ENCODE measurements at places on chromosomes 13 and 19. TPM values are rescaled to one million over a fixed set of nuclear protein-coding genes. Genes with fewer than 3 reads are reported as not detected.

DNA sequence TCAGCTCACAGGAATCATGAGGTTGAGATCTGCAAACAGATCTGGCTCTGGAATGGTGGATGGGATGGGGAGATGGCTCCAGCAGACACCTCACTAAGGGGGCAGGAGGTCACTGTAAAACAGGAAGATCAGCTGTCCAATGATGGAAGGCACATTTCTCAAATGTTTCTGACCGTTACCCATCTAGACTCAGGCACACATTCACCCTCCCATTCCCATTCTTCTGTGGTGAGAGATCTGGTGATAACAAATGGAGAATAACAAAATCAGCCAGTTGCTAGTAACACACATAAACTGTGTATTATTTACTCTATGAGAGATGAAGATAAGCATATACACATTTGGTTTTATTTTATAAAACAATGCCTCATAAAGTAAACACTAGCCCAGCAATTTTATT is 235.9 kb downstream of the TSHZ3 start:
- no peak for DNase-seq

DNA sequence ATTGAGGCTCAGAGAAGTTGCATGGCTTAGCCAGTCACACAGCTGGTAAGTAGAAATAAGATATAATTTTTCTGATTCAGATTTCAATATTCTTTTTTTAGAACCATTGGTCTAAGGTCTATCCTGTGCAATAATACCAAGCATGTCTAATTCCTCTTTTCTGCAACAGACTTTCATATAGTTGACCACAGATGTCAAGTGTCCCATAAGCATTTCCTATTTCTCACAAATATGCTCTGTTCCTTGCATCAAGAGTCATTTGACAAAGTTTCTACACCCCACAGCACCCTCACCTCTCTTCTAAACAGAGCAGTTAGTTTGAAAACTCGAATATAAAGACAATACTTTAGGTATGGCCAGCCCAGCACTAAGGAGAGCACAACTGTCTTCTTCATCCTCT is 26.8 kb upstream of the SACS start:
- DNase-seq = no peak

DNA sequence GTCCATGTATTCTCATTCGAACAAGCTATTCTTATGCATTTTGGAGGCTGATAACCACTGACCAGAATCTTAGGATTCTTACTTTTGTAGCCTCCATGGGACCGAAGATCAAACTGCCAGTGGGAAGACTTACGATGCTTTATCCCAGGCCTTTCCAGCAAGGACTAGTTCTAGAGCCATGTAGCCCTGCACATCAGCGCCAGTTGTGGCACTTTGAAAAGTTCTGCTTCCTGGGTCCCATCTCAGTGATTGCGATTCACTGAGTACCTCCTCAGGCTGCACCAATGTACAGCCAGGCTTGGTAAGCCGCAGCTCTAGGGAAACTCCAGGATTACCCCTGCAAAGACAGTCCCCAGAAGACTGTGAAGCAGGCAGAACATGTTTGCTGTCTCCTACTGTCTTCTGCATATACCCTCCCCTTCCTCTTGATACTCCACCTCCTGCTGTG is 18.9 kb upstream of the ENOX1 start:
- no peak for DNase-seq

- DNase-seq = no peak
These were observed 28.5 kb upstream of the RBM26 start for GRCh38 chr13:79434556-79434955.

DNA sequence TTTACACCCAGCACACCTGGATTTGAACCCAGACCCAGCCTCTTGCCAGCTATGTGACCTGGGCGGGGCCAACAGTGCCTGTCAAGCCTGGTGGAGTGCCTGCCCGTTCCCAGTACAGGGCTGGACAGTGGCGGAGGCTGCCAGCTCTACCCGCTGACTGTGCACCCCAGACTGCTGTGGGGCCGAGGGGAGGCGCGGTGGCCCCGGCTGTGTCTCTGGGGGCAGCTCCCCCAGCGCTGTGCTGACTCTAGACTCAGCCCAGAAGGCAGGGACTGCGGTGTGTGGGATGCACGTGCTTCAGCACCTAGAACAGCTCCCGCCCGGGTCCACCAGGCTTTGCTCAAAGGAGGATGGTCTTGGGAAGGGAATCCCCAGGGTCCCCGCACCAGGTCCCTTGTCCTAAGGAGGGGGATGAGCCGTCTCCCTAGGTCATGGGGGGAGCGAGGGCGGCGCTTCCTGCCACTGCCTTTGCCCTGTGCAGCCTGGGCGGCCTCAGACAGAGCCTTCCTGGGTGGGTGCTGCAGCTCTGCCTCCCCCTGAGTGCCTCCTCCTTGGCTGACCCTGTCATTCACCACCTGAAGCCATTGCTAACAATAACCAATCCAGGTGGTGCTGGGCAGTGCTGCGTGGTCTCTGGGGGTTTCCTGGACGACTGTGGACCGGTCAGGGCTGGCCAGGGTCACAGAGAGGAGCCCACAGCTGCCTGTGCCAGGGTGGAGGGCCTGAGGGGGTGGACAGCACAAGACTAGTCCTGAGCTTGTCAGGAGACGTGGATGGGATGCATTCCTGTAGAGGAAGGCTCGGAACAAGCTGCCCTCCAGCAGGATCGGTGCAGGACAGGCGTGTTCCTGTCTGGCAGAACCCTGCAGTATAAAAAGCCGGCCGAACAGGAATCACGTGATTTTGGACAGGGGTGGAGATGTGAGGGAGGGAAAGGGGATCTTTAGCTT is 18.6 kb downstream of the TMEM255B start:
- no peak for DNase-seq

- DNase-seq = no peak
These were observed 19.0 kb upstream of the IL17D start for GRCh38 chr13:20684546-20684945.

- DNase-seq = no peak
These were observed 57.9 kb upstream of the C1QTNF9 start for GRCh38 chr13:24251525-24251924.

DNA sequence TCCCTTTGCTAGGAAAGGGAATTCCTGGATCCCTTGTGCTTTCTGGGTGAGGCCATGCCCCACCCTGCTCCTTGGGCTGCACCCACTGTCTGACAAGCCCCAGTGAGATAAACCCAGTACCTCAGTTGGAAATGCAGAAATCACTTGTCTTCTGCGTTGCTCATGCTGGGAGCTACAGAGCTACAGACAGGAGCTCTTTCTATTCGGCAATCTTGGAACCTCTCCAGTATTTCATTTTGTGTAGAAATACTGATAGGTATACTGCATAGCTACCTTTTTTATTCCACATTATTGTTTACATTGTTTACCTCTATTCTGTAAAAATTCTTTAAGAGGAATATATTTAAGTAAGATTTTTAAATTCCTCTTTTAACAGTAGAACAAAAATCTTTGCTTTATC is 302.5 kb upstream of the SLITRK5 start:
- no peak for DNase-seq

DNA sequence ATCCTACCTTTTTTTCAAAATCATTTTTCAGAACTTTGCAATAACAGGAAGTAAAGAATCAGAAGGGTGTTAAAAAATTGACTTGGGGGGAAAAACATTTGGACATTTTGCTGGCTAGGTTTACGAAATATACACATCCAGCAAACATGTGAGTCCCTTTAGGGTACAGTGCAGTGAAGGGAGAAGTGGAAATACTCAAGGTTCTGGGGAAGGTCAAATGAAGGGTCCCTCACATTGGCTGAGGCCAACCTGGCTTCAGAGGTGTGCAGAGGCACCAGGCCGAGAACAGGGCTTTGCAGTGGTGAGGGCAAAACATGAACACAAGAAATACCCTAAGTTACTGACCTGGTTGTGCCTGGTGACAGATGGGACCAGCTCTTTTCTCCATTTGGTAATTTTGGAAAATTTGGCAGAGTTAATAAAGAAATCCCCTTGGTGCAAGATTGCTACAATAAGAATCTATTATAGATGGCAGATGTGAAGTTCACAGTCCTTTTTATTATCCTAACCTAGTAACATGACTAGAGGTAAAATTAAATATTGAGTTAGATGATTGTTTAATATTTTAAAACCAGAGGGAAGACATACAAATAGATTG is 1.5 kb upstream of the UPF3A start:
- no peak for DNase-seq

GRCh38 chr19:45767410-45767880 is 1.6 kb downstream of the SIX5 start:
- DNase-seq = peak; percentile 88

DNA sequence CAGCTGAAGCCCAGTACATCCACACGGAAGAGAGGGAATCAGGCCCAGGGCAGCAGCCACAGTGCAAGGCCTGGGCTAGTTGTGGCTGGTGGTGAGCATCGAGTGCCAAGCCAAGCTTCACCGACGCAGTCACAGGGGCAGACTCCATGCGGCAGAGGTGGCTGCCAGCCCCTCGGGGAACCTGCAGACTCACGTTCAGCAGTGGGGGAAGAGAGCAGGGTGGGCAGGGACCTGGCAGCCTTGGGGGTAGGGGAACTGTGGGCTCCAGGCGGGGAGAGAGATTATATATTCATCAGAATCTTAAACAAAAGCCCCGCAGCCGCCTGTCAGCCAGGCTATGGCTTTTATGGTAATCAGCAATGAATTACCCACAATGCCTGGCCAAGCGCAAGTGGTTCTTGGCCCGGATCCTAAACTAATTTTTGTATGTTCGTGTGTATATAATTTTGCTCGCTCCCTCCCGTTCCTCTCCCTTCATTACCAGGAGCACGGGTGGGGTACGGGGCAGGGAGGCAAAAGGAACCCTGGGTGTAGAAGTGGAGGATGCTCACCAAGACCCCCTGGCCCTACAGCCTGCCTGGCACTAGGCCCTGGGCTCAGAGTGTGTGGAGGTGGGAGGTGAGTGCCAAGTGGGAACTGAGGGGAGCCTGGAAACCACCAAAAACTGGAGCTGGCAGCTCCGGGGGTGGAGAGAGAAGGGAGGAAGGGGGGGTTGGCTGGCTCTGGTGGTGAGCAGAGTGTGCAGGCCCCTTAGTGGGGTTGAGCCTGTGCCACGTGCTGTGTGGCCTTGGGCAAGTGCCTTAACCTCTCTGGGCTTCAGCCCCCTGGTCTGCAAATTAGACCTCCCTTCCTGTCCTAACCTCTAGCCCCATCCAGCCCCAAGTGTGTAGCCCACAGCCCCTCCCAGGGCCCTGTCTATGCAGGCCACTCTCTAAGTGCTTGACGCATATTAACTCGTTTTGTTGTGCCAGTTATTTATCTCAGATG is 31.9 kb downstream of the PTPRS start:
- DNase-seq = no peak

- no peak for DNase-seq
These were observed 22.4 kb downstream of the EPSTI1 start for GRCh38 chr13:42969565-42970172.

GRCh38 chr13:60282708-60283107 is 114.3 kb upstream of the TDRD3 start:
- DNase-seq = no peak

GRCh38 chr19:6803036-6803404 is 30.5 kb downstream of the VAV1 start:
- no peak for DNase-seq

DNA sequence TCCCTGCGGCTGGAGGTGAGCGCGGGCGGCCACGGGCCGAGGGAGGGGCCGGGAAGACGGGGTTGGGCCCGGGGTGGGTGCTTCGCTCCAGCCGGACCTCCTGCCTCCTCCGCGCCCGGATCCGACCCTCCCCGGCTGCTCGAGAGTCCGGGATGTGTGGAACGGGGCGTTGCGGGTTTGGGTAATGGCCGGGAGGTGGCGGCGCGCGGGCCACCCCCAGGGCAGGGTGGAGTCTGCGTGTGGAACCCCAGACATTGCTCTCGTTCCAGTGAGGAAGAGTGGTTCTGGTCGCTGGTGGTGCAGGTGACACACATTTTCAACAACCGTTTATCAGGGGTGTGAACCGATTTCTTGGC is 38.8 kb downstream of the ARHGEF7 start:
- DNase-seq = peak; percentile 54

DNA sequence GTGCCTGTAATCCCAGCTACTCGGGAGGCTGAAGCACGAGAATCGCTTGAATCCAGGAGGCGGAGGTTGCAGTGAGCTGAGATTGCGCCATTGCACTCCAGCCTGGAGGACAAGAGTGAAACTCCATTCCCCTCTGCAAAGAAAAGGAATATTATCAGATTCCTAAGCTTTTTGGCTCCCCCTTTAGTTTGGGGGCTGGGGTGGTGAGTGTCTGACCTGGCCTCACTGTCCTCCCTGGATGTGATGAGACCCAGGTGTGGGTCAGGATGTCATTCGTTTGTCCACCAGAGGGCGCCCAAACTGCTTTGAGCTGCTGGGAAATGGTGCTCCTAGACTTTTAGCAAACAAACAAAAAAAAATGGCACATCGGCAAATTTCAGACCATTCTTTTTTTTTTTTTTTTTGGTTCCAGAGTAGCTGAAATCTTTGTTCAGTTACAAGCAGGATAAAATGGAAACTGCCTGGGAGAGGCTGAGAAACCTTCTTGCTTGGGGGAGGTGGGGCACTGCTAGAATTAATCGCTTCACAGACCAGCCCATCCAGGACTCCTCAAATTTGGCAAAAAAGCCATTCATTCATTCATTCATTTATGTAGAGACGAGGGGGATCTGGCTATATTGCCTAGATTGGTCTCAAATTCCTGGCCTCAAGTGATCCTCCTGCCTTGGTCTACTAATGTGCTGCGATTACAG is 29.4 kb downstream of the SPC24 start:
- DNase-seq = peak; percentile 64

GRCh38 chr19:36169084-36169760 is 17.0 kb upstream of the COX7A1 start:
- DNase-seq = no peak

- no peak for DNase-seq
These were observed 137.3 kb upstream of the SERP2 start for GRCh38 chr13:44236370-44236769.

DNA sequence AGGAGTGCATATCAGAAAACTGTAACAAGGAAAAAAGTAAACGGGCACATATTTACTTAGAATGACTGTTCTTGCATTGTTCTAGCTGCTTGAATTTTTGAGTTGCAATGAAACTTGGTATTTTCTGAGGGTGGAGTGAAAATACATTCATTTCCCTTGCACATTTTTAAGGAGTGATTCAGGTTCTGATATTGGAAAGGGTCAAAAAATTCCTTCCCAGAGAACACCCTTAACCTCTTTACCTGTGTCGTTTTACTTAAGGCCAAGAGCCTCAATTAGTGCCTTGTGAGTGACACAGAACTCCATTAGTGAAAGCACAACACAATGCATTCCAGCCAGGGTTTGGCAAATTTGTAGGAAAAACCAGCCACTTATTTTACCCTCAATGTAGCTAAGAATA is 2.3 kb downstream of the ITGBL1 start:
- DNase-seq = peak; percentile 99

GRCh38 chr13:70844391-70845108 is 736.3 kb upstream of the KLHL1 start:
- DNase-seq = no peak

Gene DCT
- total RNA-seq = not detected

Gene OR10H2
- total RNA-seq = not detected

Gene ZNF432
- total RNA-seq = 8.1 TPM

Gene NEK5
- not detected for total RNA-seq

Gene FUT1
- 7.9 TPM for total RNA-seq

Gene CEACAM7
- total RNA-seq = not detected

Gene TEX29
- total RNA-seq = not detected

Gene THSD1
- total RNA-seq = 0.33 TPM

Gene C1QTNF9B
- not detected for total RNA-seq

Gene ZNF446
- 16.5 TPM for total RNA-seq

Gene CNN2
- 206 TPM for total RNA-seq

Gene ZNF560
- total RNA-seq = 2.4 TPM

Gene LATS2
- total RNA-seq = 12.3 TPM

Gene KLF1
- total RNA-seq = 0.25 TPM

Gene F10
- total RNA-seq = not detected

Gene IGFL2
- total RNA-seq = not detected

Gene SLC5A5
- 0.18 TPM for total RNA-seq
